ENCODE measurements at places on chromosomes 2 and 18.

DNA sequence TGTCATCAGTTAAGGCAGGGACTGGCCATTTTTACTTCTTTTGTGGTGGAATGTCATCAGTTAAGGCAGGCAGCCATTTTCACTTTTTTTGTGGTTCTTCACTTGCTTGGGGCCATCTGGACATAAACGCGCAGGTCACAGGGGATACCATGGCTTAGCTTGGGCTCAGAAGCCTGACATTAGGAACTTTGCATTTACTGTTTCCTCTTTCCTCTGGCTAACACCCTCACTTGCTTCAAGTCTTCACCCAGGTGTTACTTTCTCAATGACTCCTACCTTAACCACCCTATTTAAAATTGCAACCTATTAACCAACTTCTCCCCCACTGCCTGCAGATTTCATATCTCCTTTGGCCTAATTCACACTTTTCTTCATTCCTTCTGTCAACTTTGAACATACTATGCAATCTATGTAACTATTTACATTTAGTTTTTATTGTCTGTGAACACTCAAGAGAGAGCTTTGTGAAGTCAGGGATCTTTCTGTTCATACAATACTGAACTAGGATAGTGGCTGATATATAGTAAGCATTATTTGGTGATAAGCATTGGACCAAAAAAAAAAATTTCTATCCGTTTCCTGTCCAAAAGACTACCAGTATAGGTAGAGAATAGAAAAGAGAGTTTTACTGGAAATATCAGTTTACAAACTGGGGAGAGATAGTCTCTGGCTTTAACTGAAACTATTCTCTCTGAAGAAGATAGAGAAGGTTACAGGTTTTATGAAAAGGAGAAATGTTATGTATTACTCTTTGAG lies 600.1 kb upstream of the ZNF804A start:
- DNase-seq = peak; percentile 61

DNA sequence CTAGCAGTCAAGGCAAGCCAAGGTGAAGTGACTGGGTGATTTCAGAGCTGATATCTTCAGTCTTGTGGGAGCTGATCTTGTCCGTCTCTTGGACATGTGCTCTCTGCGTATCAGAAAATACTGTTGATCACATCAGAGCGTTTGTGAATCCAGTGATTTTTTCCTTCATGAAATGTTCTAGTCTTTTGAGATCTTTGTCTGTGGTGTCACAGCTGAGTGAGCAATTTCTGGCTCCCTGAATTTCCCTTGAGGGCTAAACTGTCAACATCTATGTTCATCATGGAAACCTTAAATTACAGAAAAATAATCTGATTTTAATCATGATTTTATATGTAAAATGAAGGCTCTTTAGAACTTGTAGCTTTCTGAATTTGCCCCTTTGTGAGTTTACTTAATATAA lies 432.0 kb downstream of the CCDC85A start:
- DNase-seq = no peak

DNA sequence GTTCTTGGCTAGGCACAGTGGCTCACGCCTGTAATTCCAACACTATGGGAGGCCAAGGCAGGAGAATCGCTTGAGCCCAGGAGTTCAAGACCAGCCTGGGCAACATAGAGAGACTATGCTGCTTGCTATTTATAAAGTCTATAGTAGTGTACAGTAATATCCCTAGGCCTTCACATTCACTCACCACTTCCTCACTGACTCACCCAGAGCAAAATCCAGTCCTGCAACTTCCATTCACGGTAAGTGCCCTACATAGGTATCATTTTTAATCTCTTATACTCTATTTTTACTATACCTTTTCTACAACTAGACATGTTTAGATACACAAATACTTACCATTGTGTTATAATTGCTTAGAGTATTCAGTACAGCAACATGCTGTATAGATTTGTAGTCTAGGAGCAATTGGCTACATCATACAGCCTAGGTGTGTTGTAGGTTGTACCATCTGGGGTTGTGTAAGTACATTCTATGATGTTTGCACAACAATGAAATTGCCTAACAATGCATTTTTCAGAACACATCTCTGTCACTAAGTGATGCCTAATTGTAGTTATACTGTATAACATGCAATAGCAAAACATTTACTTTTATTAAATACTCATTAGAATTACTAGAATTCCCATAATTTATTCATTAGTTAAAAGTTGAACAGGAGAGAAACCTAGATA lies 8.8 kb downstream of the DHX57 start:
- no peak for DNase-seq

- DNase-seq = no peak
Measured at GRCh38 chr2:17930773-17931172, 52.3 kb downstream of the KCNS3 start.

- no peak for DNase-seq
Measured at GRCh38 chr2:11745613-11746375, 638 bp upstream of the LPIN1 start.

DNA sequence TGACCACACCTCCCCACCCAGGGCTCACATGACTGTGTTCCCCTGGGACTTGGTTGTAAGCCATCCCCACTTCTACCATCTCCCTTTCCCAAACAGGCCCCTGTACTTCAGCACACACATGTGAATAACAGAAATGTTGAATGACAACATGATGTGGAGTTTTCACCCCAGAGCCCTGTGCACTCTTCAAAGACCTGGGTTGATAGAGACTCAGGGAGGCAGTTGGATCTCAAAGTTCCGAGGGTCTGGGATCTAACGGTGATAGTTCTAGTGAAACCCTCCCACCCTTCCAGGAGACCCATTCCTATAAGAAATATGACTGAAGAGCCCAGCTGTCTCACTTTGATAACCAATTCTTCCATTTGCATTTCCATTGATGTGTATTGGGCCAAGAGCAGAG lies at the start of gene MROH2A:
MROH2A (plus strand) TSS at position 301 of the 400 bp plus-strand sequence. CDS start 1,029 bp downstream, outside the sequence.
- no peak for DNase-seq

DNA sequence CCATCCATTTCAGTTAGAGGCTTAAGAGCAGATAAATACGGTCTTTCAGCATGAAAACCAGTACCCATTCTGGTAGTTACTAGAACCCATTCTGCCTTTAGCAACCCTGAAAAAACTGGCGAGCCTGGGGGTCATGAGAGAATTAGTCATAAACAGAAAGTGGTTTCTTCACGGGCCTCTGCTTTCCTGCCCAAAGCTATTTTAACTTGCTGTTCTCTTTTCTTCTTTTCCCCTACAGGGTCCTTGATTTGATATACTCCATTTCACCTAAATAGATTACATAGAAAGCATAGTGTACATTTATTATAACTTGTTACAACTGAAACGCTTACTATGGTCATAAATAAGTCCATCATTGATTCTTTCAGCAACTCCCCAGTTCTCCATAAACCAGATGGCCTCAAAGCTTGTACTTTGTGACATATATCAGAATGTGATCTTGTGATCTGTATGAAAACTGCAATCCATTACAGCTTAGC lies 48.3 kb downstream of the WDFY1 start:
- DNase-seq = no peak

DNA sequence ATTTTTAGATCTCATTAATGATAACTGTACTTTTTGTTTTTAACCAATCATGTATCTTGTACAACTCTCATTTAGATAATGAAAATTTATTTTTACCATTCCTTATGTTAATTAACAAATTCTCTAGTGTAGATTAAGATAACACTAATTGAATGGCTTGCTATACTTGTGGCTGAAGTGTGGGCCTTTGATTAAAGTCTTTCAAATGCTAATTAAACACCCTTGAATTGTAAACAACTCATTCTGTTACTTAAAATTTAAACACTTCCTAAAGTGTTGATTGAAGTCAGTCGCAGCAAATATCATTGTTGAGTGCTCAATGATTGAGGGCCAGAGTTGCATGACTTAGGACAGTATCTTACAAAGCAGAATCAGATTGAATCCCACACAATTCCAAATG lies 109.8 kb upstream of the GULP1 start:
- peak; percentile 45 for DNase-seq

DNA sequence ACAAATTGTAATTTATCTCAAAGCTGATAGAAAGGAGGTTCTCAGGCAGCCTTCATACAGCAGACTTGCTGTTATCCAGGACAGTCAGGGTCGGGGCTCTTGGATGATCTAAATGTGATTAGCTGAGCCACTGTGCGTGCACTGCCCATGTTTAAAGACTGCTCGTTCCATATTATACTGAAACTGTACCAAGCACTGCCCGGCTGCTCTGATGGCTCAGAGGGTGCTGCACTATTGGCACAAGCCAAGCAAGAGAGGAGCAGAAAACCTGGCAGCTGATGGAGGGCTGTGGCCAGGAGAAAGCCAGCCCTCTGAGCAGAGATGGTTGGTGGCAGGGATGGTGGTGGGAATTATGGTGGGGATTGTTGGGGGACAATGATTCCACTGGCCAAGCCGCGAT lies 63.4 kb downstream of the COL6A3 start:
- DNase-seq = no peak

DNA sequence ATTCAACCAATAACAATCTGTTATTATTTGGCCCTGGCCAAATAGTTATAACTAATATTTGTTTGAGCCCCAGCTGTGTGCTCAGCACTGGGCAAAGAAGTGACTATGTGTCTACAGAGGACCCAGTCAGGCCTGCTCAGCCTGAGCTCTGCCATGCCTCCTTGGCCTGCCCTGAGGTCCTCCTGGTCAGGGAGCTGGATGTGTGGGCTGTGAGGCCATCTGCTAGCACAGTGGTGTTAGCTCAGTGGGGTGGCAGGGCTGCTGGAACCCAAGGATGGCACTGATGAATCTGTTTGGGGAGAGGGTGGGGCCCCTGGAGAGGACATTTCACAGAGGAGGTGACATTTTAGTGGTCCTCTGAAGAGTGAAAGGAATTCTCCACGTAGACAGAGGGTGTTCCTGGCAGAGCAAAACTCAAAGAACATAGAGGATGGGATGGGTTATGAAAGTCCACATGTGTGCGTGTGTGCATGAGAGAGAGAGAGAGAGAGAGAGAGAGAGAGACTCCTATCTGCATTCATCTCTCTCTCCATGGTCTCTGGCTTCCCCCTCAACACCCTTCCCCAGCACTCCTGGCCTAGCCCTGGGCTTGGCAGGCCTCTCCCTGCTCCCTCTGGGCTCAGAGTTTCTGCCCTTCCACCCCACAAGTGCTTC lies 21.2 kb upstream of the ATOH8 start:
- no peak for DNase-seq

DNA sequence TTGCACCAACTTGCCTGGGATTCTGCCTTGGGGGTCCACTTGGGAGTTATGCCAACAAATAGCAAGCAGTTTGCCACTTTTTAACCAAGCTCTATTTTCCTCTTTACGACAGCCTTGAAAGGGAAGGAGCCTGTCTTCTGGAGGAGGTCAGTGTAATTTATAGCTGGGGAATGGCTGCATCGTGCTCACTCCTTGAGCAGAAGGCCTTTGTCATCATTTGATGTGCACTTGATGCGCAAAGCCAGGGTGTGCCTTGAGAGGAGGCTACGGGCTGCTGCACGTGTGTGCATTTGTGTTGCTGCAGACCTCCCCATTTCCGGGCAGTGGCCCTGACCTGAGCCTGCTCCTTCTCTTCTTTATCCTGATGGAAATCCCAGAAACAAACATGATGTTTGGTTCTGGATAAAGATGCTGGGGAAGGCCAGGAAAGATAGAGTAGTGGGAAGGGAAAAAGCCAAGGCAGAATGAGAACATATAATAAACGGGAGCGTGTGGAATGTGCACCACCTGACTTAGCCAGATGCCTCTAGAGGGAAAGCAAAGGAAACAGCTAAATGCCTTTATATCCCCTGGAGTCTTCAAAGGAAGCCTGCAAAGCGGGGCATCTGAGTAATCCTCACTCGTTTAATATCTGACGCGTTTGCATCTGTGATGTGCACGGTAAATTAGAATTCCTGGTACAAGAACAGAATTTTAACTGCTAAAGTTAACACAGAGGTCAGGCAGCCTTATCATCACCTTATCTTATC lies 68.3 kb upstream of the ZNF521 start:
- DNase-seq = peak; percentile 22

DNA sequence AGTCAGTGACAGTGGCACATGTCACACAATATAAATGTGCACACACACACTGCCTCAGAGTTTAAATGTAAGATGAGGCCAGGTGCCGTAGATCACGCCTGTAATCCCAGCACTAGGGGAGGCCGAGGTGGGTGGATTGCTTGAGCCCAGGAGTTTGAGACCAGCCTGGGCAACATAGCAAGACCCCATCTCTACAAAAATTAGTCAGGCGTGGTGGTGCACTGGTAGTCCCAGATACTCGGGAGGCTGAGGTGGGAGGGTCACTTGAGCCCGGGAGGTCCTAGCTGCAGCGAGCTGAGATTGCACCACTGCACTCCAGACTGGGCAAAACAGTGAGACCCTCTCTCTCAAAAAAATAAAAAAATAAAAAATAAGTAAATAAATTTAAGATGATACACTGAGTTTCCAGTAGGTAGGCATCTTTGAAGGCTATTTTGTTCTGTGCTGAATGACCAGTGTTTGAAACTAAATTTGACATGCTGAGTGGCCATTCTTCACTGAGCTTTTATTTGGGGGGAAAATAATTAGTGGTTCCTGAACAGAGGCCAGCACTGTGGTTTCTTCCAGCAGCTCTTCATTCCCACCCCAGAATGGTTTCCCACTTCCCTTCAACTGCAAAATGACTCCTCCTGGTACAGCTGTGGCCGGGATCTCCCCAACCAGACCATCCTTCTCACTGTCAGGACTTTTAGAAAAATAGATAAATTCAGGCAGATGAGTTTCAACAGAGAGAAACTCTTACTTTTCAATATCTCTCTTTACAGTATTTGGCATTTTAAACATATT lies 44.9 kb downstream of the PSMG2 start:
- no peak for DNase-seq

DNA sequence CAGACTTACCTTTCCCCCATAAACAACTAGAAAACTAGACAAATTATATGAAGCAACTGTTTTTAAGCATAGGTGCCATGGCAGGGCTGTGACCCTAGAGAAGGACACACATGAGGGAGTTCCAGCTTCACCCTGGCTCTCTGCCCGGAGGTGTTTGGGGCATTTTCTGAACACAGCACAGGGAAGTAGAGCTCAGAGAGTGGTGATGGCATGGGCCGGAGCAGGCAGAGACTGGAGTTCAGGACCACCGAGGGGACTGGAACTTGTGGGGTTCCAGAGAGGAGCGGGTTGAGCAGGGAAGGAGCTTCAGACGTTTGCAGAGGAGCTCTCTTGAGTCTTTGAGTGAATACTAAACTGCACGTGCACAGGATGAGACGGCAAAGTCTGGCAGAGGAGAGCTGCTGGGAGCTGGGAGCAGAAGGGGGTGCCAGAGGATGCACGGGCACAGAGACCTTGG lies 26.5 kb upstream of the KLF11 start:
- no peak for DNase-seq

GRCh38 chr18:57806201-57806977 lies 3.3 kb upstream of the ATP8B1 start:
- DNase-seq = no peak

GRCh38 chr2:46774499-46775228 lies 140.9 kb downstream of the MCFD2 start:
- DNase-seq = no peak

DNA sequence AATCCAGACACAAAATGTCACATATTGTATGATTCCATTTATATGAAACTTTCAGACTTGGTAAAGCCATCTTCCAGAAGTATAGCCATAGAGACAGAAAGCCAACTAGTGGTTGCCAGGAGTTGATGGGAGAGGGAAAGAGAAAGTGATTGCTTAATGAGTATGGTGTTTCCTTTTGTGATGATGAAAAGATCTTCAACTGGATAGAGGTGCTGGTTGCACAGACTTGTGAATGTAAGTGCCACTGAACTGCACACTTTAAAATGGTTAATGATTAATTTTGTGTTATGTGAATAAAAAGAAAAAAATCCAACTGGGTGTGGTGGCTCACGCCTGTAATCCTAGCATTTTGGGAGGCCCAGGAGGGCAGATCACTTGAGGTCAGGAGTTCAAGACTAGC lies 135.3 kb upstream of the SLC1A4 start:
- DNase-seq = no peak

GRCh38 chr2:19722531-19722971 lies 179.2 kb downstream of the TTC32 start:
- DNase-seq = no peak

GRCh38 chr2:140013545-140014203 lies 1233.5 kb upstream of the NXPH2 start:
- DNase-seq = no peak

All from mesendoderm (in vitro differentiated cells).